Uterus (tissue), 4 donors: ENCODE measurements at places on chromosomes 5 and 9.

DNA sequence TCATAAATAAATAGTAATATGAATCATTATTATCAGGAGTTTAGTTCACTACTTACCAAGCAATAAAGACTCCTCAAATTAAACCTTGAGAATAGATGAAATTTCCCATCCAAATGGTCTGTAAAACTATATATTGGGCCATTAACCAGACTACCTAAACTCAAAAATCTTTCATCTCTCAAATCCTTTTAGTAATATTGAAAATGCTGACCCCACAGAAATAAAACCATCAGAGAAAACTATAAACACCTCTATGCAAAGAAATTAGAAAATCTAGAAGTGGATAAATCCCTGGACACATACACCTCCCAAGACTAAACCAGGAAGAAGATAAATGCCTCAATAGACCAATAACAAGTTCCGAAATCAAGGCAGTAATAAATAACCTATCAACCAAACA, 723.2 kb downstream of the TLE4 start:
- DNase-seq: no peak
- no peaks in the 10 kb centered on the region for H3K27me3 ChIP-seq
- no peak overlapping the region for H3K27ac ChIP-seq
- no peaks in the 10 kb centered on the region for H3K4me1 ChIP-seq

- H3K4me3 ChIP-seq: no peak overlapping the region
- DNase-seq: no peak
- H3K36me3 ChIP-seq: no peaks in the 10 kb centered on the region
- H3K27me3 ChIP-seq: no peaks in the 10 kb centered on the region
- H3K4me1 ChIP-seq: no peaks in the 10 kb centered on the region
- no peak overlapping the region for H3K27ac ChIP-seq
Measured at GRCh38 chr5:118882666-118883065, 105.7 kb downstream of the DTWD2 start.

DNA sequence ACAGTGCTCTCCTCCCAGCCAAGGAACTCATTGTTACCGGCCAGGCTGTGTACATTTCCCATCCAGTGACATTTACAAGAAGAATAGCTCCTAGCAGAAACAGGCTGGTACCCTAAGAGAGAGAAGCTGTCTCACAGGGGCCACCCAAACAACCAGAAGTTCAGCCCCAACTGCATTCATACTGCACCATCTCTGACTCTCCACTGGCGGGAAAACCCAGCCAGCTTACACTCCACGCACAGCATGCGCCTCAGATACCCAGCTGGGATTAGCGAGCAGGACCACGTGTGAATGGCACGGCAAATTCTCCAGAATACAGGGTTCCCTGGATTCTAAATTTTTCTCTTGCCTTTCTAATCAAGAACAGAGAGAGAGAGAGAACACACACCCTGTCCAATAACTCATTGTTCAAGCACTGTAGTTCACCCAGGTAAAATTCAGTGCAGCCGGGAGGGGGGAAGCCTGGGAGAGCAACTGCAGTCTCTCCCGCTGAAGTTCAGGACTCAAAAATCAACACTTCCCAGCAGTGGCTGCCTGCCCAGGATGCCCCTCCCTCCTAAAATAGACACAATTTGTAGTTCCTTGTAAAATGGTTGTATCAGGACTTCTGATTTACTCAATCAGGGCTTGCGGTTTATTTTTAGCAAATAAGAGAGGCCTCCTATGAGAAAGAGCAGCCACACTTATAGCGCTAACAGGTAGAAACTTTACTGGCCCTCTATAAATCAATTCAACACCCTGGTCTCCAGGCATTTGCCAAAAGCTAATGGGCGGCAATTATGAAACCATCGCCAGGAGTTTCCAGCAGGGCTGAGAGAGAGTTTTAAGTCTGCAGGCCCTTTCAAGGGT, 2.2 kb downstream of the COL23A1 start:
- no peaks in the 10 kb centered on the region for H3K27me3 ChIP-seq
- no peak overlapping the region for H3K27ac ChIP-seq
- no peaks in the 10 kb centered on the region for H3K4me1 ChIP-seq
- H3K36me3 ChIP-seq: no peaks in the 10 kb centered on the region
- H3K4me3 ChIP-seq: no peak overlapping the region

GRCh38 chr5:110803467-110804326, 64.9 kb downstream of the SLC25A46 start:
- no peaks in the 10 kb centered on the region for H3K4me1 ChIP-seq
- H3K36me3 ChIP-seq: no peaks in the 10 kb centered on the region
- no peak overlapping the region for H3K27ac ChIP-seq
- H3K27me3 ChIP-seq: no peaks in the 10 kb centered on the region
- DNase-seq: no peak

DNA sequence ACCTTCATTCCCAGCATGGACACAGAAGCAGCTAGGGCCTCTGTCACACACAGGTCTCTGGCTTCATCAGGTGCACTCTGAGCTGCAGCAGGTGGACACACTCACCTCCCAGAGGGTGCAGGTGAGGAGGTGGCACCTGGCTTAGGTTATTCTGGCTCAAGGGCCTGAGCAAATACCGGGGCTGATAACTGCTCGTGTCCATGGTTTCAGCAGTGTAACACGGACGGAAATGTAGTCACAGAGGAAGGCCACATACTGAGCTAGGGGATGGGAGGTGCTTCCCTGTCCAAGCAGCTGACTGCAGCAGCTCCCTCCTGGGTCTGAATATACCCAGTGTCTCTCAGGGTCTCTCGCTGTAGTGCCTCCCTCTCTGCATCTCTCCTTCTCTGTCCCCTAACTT, 5.7 kb downstream of the PHF2 start:
- H3K4me3 ChIP-seq: no peak overlapping the region
- H3K36me3 ChIP-seq: no peaks in the 10 kb centered on the region
- no peaks in the 10 kb centered on the region for H3K27me3 ChIP-seq
- H3K27ac ChIP-seq: no peak overlapping the region

DNA sequence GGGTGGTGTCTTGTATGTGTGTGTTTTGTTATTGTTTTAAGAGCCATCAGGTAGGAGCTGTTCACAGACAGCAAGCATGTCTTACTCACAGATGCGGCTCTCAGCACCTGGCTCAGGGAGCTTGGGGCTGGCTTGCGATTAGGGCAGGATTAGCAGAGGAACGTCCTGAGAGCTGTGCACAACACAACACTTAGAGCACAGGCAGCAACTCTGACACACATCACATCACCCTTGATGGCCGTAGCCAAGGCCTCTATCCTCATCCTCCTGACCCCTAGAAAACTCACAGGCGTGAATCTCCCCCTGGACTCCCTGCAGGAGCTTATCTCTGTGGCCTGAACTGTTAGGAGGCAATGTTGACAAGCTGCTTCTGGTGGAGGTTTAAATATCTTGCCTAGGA, 7.1 kb upstream of the IL17B start:
- peaks cover 27% of the 10 kb centered on the region for H3K4me1 ChIP-seq
- H3K4me3 ChIP-seq: no peak overlapping the region
- H3K36me3 ChIP-seq: no peaks in the 10 kb centered on the region
- peak; percentile 42 for DNase-seq

DNA sequence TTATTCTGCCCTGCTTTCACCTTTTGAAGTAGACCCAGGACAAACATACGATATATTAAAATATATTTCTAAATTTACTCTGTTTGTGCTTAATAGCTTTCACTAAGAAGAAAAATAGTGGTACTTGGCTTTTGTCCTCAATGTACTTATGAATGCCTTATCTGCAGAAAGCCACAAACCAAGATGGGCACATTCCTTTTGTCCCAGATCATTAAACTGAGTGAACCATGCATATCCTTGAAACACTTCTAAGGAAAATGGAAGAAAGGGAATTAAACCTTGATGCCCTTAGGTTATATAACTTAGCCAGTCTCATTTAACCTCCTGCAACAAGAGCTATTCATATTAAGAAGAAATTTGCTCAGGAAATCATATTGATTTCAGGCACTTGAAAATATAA, 553.8 kb upstream of the CDH9 start:
- DNase-seq: no peak
- no peak overlapping the region for H3K27ac ChIP-seq
- H3K36me3 ChIP-seq: no peaks in the 10 kb centered on the region
- H3K27me3 ChIP-seq: no peaks in the 10 kb centered on the region

DNA sequence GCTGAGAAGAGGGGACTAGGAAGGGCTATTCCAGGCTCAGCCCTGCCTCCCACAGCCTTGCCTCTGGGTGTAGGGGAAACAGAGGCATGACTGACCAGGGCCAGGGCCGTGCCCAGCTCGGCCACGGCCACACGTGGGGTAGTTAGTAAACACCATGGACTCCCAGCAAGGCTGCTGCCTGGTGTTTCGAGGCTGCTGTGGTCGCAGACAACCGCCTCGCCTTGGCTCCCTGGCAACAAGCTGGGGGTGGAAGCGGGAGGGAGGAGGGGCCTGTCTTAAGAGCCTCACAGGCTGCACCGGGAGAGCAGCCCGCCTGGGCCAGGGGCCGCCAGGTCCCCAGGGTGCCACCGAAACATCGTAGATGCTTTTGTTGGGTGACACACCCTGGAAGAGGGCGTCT, 90.2 kb upstream of the CACNA1B start:
- no peaks in the 10 kb centered on the region for H3K27me3 ChIP-seq
- DNase-seq: no peak
- H3K4me1 ChIP-seq: no peaks in the 10 kb centered on the region
- H3K4me3 ChIP-seq: no peak overlapping the region

DNA sequence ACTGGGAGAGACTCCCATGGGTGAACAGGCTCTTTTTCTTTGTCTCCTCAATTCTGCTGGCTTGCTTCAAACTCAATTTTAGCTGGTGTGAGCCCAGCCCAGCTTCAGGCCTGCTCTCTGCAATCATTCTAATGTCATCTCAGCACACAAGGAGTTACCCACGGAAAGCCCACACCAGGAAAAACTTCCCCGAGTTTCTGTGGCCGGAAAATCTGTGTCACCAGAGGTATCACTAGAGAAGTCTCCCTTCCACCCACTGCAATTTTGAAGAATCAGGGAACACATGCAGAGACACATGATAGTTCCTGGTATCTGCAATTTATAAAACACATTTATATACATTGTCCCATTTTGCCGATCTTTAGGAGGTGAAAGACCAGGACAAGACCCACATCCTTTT, 13.5 kb upstream of the NDFIP1 start:
- no peak overlapping the region for H3K4me3 ChIP-seq
- no peaks in the 10 kb centered on the region for H3K27me3 ChIP-seq
- no peaks in the 10 kb centered on the region for H3K4me1 ChIP-seq

- H3K4me3 ChIP-seq: no peak overlapping the region
- H3K27ac ChIP-seq: no peak overlapping the region
- DNase-seq: no peak
- H3K36me3 ChIP-seq: no peaks in the 10 kb centered on the region
Measured at GRCh38 chr9:95341293-95341962, 23.9 kb upstream of the FANCC start.

DNA sequence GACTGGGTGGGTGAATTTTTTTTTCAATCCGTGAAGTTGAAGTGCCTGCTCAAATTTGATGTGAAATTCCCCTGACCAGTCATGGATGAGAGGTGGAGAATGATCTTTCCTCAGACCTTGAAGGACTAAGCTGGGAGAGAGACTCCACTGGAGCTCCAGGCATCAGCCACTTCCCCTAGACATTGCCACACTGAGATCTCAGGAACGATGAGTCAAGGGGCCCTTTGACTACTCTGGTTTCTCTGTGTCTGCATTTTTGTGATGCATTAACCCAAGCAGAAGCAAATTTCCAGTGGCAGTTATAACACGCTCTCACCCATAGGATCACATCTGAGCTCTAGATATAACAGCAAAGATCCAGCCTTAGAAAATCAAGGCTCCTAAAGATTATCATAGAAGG, 171.2 kb upstream of the KIF2A start:
- H3K27ac ChIP-seq: no peak overlapping the region
- no peak for DNase-seq
- H3K27me3 ChIP-seq: no peaks in the 10 kb centered on the region
- no peak overlapping the region for H3K4me3 ChIP-seq

- H3K4me1 ChIP-seq: no peaks in the 10 kb centered on the region
- no peaks in the 10 kb centered on the region for H3K36me3 ChIP-seq
- no peak overlapping the region for H3K27ac ChIP-seq
- DNase-seq: no peak
Measured at GRCh38 chr5:101431201-101431600, 528.1 kb upstream of the ST8SIA4 start.

DNA sequence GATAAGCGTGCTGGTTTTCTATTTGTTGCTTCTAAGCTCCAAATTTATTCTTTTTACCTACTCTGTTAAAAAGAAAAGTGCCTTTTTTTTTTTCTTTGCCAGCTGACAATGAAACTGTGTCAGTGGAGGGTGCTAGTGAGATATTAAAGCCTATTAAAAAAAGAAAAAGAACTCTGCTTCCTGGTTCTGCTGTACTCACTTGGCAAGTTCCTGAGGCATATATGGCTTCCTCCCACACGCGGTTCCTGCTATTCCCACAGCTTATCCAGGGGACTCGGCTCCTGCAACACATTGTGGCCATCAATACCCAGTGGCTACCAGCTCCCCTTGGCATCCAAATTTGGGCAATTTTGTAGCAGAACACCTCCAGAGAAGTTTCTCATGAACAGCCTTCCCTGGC, 1977.7 kb upstream of the CDH9 start:
- H3K4me1 ChIP-seq: no peaks in the 10 kb centered on the region
- DNase-seq: no peak
- H3K27me3 ChIP-seq: no peaks in the 10 kb centered on the region

GRCh38 chr5:143251190-143251589, 152.3 kb downstream of the NR3C1 start:
- H3K4me1 ChIP-seq: no peaks in the 10 kb centered on the region
- H3K36me3 ChIP-seq: no peaks in the 10 kb centered on the region
- no peak overlapping the region for H3K4me3 ChIP-seq
- no peak for DNase-seq
- no peaks in the 10 kb centered on the region for H3K27me3 ChIP-seq

DNA sequence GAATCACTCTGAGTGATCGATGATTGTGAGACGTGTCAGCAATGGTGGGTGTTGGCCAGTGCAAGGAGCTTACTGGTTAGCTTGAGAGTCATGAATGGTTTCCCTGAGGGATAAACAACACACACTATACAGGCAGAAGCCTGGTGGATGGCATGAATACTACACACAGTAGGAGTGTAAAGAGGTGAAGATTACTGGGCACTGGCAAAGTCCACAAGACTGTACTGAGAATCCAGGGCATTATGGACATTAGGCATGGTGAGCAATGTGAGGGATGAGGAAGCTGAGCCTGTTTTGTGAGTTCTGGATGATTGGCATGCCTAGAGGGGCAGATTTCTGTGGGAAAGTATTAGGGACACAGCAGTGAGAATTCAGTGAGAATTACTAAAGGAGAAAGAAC, 71.3 kb downstream of the KDM4C start:
- no peaks in the 10 kb centered on the region for H3K27me3 ChIP-seq
- no peak for DNase-seq
- H3K4me3 ChIP-seq: no peak overlapping the region
- no peaks in the 10 kb centered on the region for H3K4me1 ChIP-seq
